ENCODE measurements at places on chromosomes 7 and 10.

- DNase-seq: no peak
Measured at GRCh38 chr10:131701131-131701947, 199.5 kb upstream of the PPP2R2D start.

DNA sequence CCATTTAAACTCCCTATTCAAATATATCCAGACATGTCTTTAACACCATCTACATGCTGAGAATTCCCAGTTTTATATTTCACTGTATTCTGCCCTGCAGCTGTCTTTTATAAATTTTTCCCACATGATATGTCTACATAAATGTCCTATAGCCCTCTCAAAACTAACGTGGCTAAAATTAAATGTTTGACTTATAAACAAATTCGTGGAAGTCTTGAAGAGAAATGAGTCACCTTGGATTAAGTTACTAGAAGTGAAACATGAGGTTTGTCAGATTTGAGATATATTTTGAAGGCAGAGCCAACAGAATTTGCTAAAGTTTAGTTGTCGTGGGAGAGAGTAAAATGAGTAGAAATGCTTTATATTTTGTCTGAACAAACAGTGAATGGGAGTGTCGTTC, 386.9 kb upstream of the CNTNAP2 start:
- DNase-seq: no peak

GRCh38 chr7:30925913-30926312, 14.3 kb downstream of the AQP1 start:
- no peak for DNase-seq

DNA sequence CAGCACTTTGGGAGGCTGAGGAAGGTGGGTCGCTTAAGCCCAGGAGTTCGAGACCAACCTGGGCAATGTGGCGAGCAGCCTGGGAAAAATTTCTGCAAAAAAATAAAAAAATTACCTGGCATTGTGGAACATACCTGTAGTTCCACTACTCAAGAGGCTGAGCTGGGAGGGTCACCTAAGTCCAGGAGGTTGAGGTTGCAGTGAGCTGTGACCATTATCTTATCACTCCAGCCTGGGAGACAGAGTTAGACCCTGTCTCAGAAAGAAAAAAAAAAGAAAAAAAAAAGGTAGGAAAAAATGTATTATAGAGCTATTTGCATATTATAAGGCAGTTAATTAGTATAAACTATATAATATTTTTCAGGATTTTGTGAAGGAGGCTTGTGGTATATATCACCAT, 11.0 kb upstream of the TSPAN13 start:
- DNase-seq: no peak

GRCh38 chr7:90334193-90334843, 12.2 kb upstream of the GTPBP10 start:
- no peak for DNase-seq

DNA sequence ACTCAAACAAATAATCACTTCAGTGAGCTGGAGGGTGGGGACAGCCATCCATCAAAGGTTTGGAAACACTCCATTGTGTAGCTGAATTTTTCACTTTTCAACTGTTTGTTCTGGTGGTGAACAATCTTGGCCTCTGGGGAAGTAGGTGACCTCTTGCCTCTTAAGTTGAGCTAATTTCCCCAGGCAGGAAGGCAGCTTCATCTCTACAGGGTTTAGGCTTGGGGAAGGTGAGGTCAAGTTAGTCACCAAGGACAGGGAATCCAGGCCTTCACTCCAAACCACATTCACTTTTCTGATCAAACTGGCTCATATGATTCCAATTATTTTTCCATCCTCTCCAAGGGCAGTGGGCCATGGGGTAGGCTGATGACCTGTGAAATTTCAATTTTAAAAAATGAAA, 138.3 kb upstream of the HABP2 start:
- DNase-seq: no peak

- DNase-seq: no peak
Measured at GRCh38 chr7:26857170-26857505, 7.3 kb downstream of the SKAP2 start.

DNA sequence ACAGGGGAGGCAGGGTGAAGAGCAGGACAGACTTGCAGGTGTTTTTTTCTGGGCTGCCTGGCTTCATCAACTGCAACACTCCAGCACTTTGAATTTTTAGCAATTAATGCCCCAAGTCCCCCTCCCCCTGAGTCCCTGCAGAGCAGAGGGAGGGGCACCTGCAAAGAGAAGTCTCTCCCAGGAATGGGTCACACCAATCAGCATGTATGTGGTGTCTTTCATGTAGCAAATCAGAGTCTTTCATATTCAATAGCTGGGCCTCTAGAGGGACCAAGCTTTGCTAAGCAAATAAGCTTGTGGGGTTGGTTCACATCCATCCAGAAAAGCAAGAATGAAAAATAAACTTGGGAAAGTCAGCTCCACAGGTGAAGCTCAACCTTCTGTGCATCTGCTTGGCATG, 90.7 kb downstream of the PARP12 start:
- no peak for DNase-seq

All from stimulated activated naive CD8-positive, alpha-beta T cell treated with anti-CD3 and anti-CD28 coated beads, Interleukin-15, Interleukin-2, amounts not matched to agents 100 U/mL and 50 U/mL, for 24 hours (primary cell).